ENCODE measurements at places on chromosomes 13 and 19.

- no peak for DNase-seq
Observed at GRCh38 chr19:10133596-10133995, 13.9 kb upstream of the EIF3G start.

DNA sequence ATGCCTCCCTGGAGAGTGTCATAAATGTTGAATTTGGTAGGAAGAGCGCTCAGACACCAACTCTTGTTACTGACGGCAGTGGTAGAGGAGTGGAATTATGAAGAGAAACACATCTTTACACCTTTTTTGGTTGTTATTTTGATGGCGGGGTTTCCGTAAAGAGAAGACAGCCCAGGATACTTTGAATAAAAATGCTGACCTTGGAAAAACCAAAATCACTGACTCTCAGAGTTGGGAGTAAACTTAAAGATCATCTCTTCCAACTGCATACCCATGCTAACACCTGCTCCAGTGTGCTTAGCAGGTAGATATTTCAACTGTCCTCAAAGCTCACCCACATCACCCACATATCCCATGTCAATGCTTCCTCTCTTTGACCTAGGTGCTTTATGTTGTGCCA lies 498.6 kb downstream of the LIG4 start:
- no peak for DNase-seq

DNA sequence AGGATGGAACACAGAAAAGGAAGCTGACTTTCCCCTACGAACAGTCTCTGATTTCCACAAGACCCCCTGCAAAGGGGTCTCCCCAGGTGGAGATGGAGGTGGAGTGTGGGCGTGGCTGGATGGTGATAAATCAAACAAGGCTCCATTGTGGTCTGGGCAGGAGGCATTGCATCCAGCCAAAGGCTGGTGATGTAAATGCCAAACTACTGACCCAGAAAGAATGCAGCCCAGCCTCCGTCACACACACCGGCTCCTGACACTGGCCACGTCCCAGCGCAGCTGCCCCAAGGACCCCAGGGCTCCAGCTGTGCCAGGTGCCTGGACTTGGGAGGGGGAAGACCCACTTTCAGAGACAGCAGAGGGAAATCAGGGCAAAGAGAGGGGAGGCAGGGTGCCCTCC lies 6.3 kb downstream of the SLC7A1 start:
- DNase-seq: no peak

DNA sequence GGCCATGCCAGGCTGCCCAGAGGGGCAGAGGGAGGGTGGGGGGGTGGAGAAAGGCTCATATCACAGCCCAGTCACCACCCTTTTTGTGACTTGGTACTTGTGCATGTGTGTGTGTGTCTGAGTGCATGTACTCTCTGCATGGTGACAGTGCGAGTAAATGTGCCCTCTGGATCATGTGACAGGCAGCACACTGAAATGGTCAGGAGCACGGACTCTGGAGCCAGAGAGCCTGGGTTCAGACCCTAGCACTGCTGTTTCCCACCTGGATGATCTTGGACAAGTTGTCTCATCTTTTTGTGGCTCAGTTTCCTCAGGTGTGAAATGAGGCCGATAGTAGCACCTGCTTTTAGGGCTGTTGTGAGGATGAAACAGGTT lies 2.0 kb downstream of the CIC start:
- no peak for DNase-seq

- no peak for DNase-seq
Observed at GRCh38 chr13:110359840-110360301, 52.8 kb downstream of the COL4A2 start.

GRCh38 chr19:28519952-28520861 lies 692.7 kb downstream of the UQCRFS1 start:
- no peak for DNase-seq

GRCh38 chr13:112469071-112469745 lies 93.1 kb downstream of the SPACA7 start:
- no peak for DNase-seq

DNA sequence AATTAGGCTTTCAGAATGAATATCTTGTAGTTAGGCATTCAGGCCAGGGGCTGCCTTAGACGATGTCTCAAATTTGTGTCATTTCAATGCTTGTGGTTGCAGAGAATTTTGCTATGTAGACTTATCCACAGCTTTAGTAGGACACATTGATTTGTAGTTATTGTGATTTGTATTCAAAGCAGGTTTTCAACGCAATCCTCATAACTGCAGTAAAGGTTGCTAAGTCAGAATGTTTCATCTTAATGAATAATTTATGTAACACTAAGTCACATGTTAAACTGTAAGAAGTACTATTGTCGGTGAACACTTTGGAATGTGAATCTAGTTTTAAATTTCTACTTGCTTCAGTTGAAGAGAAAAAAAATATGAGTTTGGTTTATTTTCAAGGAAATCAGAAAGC lies 1117.2 kb upstream of the SPRY2 start:
- no peak for DNase-seq

DNA sequence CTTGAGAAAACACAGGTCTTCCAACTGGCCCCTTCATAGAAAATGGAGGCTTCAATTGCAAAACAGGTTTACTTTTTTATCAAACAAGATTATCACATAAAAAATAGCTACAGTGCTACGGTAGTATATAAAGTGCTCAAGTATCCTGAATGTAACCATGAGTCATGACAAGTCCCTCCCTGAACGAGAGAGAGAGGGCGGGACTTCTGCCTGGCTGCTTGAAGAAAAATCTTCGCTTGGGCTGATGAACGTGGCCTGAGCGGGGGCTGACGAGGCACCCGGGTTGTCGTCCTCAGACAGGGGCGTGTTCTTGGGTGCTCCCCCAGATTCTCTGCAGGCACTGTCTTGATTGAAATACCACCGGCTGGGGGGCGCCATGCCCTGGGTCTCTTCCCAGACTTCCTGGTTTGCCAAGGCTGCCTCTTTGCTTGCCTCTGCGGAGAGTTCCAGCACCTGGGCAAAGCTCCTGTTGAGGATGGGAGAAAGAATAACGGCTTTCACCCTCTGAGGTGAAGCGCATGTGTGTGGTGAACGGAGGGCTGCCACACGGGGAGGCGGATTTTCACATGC lies 23.2 kb upstream of the CPAMD8 start:
- no peak for DNase-seq

DNA sequence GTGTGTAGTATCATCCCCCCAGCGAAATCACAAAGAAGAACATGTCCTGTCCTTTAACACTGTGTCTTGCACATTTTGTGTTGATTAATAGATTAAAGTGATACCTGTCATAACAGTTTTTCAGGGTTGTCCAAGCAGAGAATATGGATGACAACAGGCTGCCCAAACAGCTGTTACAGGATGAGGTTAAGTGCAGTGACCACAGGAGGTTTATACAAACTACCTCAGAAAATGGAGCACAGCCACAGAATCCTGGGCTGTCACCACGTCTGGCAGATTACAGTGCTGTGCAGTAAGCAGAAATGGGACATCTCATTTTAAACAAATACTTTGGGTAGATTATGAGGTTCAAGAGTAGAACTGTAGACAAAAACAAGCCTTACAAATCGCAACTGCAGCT lies 575.6 kb downstream of the DCT start:
- DNase-seq: no peak
